AG04450 (cell line): ENCODE measurements at places on chromosomes 3 and 15. TPM values are rescaled to one million over a fixed set of nuclear protein-coding genes. Genes with fewer than 3 reads are reported as not detected.

WNT7A gene
- not detected in 2 replicates for polyA plus RNA-seq

DNA sequence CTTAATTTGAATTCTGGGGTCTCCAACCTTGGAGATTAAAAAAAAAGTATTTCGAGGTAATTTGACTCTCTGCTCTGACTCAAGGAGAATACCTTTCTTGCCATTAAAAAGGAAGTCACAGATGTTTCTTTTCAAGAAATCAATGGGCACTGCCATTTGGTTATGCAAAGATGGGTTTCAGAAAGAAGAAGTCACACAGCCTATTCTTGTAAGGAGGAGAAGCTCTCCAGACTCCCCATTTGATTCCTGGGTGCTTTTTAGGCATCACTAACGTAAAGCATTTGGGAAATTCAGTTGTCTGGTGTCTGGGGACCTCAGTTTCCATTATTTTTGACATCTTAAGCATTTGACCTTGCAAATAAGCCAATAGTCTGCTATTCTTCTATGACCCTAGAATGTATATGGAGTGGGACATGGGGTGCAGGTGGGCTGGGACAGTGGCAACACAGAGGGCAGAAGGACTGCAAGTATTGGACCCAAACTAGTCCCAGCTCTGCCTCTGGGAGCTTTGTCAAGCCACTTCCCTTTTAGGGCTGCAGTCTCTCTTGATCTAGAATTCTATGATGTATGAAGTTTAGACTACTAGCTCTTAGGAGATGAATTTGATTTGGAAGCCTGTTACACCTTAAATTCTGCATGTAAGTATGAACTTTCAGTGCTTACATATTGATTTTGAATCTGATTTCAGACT is 27.8 kb downstream of the IL5RA start:
- DNase-seq, result no peak

DNA sequence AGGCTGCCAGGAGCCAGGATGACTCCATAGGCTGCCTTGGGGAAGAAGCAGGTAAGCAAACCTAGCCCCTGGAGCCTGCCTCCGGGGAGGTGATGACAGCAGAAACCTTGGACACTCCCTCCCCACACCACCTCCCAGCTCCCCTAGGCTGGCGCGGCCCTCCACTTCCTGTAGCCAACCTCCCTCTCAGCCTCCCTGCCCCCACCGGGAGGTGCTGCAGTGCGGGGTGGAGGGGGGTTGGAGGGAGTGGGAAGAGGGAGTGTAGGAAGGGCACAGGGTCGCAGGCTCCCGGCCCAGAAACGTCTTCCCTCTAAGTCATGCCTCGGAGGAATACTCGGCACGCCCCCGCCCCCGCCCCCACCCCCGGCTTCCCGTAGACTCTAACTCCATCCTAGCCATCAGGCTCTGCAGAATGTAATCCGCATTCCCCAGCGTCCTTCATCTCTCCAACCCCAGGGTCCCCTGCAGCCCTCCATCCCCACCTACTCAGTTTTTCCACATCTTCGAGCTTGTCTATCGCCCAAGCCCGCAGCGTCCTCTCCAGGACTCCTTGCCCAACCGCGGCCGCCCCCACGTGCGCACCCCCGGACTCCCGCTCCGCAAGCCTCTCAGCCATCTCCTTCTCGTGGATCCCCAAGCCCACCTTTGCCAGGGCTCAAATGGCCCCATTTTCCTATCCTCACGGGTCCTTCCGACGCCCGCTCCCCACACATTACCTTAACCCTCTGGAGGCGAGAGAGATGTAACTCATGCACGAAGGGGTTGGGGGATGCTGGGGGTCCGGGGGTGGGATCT is 528 bp downstream of the LPCAT4 start:
- DNase-seq, result no peak

DNA sequence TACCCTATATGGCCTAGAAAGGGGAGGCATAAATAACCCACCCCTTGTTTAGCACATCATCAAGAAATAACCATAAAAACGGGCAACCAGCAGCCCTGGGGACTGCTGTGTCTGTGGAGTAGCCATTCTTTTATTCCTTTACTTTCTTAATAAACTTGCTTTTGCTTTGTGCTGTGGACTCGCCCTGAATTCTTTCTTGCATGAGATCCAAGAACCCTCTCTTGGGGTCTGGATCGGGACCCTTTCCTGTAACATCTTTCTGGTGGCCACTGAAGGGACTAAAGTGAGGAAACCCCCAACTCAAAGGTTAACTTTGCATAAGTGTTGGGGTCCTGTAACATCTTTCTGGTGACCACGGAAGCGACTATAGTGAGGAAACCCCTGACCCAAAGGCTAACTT is 15.7 kb upstream of the HHATL start:
- no peak for DNase-seq

GRCh38 chr3:117145677-117146076 is 436.1 kb downstream of the TUSC7 start:
- no peak for DNase-seq

DNA sequence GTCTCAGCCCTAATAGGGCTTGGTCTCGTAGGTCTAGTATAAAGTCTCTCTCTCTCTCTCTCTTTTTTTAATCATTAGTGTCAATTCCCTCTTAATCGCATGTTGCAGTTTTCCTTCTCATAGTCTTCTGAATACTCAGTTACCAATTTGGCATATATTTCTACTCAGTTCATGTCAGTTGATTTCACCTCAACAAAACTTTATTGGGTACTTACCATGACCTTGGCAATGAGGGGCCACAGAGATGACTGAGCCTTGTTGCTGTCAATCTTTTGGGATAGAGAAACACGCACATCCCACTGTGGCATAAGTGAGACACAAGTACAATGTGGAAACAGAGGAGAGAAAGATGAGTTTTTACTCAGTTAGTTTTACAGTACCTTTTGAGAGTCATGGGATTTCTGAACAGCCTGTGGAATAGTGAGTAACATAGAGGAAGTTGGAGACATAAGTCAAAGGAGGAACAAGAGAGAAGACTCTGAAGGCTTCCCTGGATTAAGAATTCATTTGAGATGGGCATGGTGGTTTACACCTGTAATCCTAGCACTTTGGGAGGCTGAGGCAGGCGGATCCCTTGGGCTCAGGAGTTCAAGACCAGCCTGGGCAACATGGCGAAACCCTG is 150.2 kb upstream of the CBLB start:
- no peak for DNase-seq

DNA sequence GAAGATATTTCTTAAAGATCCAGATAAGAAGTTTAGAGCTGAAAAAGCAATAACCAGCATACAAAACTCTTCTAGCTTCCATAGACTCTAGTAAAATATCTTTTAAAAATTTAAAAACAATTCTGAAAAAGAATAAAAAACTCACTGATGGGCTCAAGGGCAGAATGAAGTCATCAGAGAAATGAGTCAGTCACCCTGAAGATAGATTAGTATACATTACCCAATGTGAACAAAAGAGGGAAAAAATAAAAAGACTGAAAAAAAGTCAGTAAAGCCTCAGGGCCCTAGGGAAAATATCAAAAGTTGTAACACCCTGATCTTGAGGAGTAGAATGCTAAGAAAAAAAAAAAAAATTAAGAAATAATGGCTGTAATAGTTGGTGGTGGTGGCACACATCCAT is 11.4 kb downstream of the DET1 start:
- DNase-seq, result no peak

GRCh38 chr3:77042882-77043281 is 3.0 kb downstream of the ROBO2 start:
- no peak for DNase-seq

GRCh38 chr15:65032801-65033537 is 3.5 kb upstream of the MTFMT start:
- DNase-seq, result no peak

- no peak for DNase-seq
Measured at GRCh38 chr15:69454953-69455352, 2.3 kb downstream of the RPLP1 start.

SH3GL3 gene
- polyA plus RNA-seq, result not detected in 2 replicates

GRCh38 chr3:194200422-194201081 is 64.6 kb downstream of the HES1 start:
- DNase-seq, result no peak

PGBD4 gene
- 1.6 and 2.2 TPM in 2 replicates for polyA plus RNA-seq

- peak; percentile 42 for DNase-seq
Measured at GRCh38 chr3:151468284-151468917, 7.5 kb upstream of the IGSF10 start.

GRCh38 chr3:80097674-80098073 is 329.9 kb upstream of the ROBO1 start:
- no peak for DNase-seq

GRCh38 chr15:48572823-48573222 is 72.7 kb downstream of the FBN1 start:
- no peak for DNase-seq

- no peak for DNase-seq
Measured at GRCh38 chr3:20056725-20057611, 16.7 kb downstream of the KAT2B start.

- DNase-seq, result no peak
Measured at GRCh38 chr3:65748326-65748725, 290.4 kb downstream of the MAGI1 start.

FGD5 gene
- not detected in 2 replicates for polyA plus RNA-seq

SOX2 gene
- polyA plus RNA-seq, result not detected in 2 replicates

LTK gene
- 0.09 and 0.20 TPM in 2 replicates for polyA plus RNA-seq

GRCh38 chr3:42411429-42411828 is 1.0 kb upstream of the LYZL4 start:
- DNase-seq, result no peak

DNA sequence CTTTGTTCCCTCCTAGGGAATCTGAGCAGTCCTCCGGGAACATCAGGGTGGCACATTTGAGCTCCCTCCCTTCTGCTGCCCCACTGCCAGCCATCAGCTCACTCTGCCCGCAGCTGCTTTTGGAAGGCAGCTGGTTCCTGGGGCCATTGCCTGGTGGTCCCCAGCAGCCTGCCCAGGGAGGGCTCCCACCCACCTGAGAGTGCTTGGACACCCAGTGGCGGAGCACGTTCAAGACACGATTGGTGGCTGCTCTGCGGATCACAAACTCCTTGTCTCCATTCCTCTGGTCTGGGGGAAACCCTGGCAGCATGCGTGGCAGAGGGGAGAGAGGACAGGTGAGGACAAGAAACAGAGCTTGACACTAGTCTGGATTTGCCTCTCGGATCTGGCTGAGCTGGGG is 53.7 kb upstream of the CTSH start:
- no peak for DNase-seq

CALML4 gene
- polyA plus RNA-seq, result 0.77 and 1.6 TPM in 2 replicates

GRCh38 chr3:135556174-135556573 is 409.4 kb upstream of the PPP2R3A start:
- DNase-seq, result no peak

- no peak for DNase-seq
Measured at GRCh38 chr3:15300323-15301078, 31.9 kb downstream of the SH3BP5 start.

SI gene
- polyA plus RNA-seq, result not detected in 2 replicates

PCLAF gene
- 93.8 and 104 TPM in 2 replicates for polyA plus RNA-seq

GRCh38 chr15:33027306-33028035 is 167.0 kb downstream of the FMN1 start:
- no peak for DNase-seq

GRCh38 chr15:71485094-71485693 is 325.2 kb upstream of the NR2E3 start:
- DNase-seq, result no peak

GRCh38 chr15:71888797-71889196 is 78.4 kb downstream of the NR2E3 start:
- DNase-seq, result no peak

- DNase-seq, result no peak
Measured at GRCh38 chr15:88917760-88918159, 4.6 kb upstream of the MFGE8 start.

DNA sequence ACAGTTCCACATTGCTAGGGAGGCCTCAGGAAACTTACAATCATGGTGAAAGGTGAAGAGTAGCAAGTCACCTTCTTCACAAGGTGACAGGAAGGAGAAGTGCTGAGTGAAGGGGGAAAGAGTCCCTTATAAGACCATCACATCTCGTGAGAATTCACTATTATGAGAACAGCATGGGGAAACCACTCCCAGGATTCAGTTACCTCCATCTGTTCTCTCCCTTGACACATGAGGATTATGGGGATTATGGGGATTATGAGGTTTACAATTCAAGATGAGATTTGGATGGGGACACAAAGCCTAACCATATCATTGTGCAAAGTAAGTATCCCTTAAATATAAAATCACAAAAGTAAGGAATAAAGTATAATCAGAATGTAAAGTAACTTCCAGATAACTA is 375.9 kb upstream of the NAALADL2 start:
- DNase-seq, result no peak

- DNase-seq, result no peak
Measured at GRCh38 chr15:88990185-88990679, 77.1 kb upstream of the MFGE8 start.

LMAN1L gene
- not detected in 2 replicates for polyA plus RNA-seq

CCR4 gene
- polyA plus RNA-seq, result not detected in 2 replicates

C3orf49 gene
- not detected in 2 replicates for polyA plus RNA-seq

PARP15 gene
- polyA plus RNA-seq, result 0.09 and 0.22 TPM in 2 replicates
